ENCODE measurements at places on chromosomes 11 and 22.

DNA sequence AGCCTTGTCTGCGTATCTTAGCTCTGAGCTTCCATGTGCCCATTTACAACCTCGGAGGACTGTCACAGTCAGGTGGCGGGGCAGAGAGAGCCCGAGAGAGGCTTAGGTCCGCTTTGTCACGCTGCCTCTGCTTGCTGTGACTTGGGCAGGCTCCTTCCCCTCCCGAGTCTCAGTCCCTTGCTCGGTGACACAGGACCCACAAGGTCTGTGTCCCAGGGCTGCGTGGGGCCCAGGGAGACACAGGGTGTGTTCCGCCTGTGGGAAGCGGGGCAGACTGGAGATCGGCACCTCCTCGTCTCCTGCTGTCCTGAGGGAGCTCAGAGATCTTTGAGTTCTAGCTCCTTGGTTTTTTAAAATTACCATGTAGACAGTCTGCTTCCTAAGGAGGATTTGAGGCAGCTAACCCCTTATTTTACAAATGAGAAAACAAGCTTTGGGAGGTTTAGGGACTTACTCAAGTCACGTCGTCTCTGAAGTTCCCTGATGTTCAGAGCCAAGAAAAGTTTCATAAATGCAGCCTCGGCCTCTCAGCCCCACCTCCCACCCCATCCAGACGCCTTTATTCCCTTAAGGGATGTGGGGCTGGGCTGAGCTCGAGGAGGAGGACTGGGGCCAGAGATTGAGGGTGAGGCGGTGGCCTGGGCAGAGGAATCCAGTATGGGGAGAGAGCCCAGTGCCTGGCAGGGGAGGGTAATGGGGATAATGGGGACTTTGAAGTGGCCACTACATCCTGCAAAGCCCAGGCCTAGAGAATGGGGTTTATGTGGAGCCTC is 103.6 kb downstream of the NECTIN1 start:
- DNase-seq: no peak

DNA sequence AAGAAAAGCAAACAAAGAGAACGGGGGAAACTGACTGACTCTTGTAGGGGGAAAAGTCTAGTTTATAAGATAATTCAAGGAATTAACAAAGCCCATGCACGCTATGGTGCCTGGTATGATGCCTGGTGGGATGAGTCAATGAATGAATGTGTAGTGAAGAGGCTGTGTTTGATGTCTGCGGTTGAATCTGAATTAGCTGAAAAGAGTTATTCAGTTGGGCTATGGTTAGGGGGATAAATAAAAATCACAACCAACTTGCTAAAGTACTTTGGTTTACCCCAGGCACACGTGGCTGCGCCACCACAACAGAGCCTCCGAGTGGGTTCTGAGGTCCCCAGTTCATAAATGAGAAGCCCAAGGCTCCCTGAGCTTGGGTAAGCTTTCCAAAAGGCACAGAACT is 369.3 kb upstream of the SYN3 start:
- no peak for DNase-seq

DNA sequence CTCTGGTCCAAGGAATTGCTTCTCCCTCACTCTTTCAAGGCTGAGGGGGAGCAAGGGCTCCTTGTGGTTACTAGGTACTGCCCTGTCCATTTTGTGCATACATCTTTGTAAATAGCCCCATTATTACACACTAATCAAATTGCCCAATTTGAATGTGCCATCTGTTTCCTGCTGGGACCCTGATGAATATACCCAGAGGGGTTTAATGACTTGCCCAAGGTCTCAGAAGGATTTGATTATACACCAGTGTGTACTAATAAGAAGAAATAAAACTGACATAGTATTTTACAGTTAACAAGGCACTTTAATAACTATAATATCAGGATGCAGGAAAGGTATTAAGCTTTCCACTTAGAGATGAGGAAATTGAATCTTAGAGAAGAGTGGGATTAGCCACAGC is 64.6 kb upstream of the PTPRJ start:
- DNase-seq: no peak

DNA sequence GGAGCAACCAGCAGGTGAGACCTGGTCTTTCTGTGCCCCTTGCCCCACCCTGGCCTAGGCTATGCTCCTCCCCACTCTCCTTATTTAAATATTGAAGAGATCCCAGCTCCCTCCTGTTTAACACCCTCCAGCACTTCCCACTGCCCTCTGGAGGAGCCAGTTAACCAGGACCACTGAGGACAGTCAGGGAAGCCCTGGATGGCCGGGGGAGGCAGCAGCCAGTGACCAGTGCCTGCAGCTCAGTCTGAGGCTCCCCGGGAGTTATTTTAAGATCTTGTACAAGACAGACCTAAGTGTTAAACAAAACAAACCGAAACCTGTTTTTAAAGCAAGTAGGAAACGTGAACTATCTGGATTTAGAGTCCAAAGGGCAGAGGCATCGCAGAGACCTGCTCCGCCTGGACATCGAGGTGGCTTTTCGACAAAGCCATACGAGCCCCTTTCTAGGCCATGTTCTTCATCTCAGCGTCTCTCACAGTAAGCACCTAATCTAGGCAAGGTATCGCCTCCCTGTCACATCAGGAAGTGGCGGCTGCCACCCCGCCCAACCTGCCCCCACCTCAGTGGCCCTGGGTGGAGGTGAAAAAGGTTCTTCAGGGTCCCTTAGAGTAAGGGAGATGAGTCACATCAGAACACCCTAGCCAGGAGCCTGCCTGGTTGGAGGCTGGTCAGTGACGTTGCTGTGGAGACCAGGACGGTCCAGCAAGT is 35.2 kb downstream of the TRMU start:
- DNase-seq: no peak

- no peak for DNase-seq
These were observed 107.5 kb downstream of the TBC1D22A start for GRCh38 chr22:46869831-46870441.

GRCh38 chr11:43359422-43359818 is 700 bp downstream of the TTC17 start:
- DNase-seq: no peak

All from GM04503 (cell line).